HepG2 (cell line): ENCODE measurements at places on chromosomes 3 and 15. TPM values are rescaled to one million over a fixed set of nuclear protein-coding genes. Genes with fewer than 3 reads are reported as not detected.

- H3K27me3 ChIP-seq: no peaks in the 10 kb centered on the region
- no peak overlapping the region for H3K4me3 ChIP-seq
Observed at GRCh38 chr15:85412066-85412465, 31.7 kb downstream of the AKAP13 start.

DNA sequence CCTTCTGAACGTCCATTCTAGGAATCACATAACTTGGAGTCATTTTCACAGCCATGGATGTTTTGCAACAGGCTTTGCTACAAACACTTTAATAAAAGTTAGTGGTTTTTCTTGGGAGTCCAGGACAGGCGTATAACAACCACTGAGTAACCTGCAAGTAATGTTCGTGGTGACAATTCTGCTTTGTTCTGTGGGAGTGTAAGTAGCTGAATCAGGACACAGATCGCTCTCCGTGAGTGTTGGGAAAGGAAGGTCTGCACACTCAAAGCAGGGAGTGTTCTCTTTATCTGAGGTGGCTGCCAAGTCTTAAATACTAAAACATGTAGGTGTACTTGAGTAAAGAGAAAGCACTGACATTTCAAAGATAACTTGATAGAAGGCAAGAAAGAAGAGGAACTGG is 7.9 kb upstream of the BNC1 start:
- H3K27me3 ChIP-seq: no peaks in the 10 kb centered on the region
- H3K4me1 ChIP-seq: no peaks in the 10 kb centered on the region
- DNase-seq: no peak
- no peak overlapping the region for H3K4me3 ChIP-seq
- no peak overlapping the region for H3K27ac ChIP-seq
- H3K36me3 ChIP-seq: no peaks in the 10 kb centered on the region

DNA sequence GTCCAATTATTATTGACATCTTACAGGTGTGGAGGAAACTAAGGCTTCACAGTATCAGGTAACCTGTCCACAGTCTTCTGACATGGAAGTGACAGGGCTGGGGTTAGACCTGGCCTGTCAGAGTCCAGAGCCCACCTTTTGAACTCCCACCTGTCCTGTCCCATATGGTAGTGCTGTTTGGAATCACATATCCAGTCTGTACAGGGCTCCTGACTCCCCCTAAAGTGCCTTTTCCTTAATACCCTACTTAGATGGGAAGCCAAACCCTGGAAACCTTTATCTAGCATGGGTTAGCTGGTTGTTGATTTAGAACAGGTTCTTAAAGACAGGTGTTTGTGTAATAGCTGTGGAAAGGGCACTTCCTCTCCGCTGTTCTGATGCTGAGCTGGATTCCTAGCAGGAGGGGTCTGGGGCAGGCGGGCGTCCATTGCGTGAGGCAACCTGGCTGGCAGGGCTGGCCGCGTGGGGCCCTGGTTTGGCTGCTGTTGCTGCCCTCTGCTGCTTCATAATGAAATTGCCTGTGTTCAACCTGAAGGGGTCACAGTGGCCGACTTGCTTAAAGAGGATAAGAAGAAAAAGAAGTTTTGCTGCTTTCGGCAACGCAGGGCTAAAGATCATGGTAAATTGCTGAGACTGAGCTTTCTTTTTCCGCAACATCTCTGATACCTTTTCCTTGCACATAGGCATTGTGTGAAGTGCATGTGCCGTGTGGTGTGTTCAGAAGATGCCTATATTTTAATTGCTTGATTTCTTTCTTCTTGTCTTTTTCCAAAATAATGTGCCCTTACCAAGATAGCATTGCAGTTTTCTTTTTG is 136.2 kb downstream of the CHDH start:
- peaks cover 8% of the 10 kb centered on the region for H3K4me1 ChIP-seq
- H3K36me3 ChIP-seq: no peaks in the 10 kb centered on the region
- no peak overlapping the region for H3K4me3 ChIP-seq
- peak; percentile 50 for DNase-seq

GRCh38 chr15:62020576-62021160 is 39.6 kb downstream of the VPS13C start:
- no peaks in the 10 kb centered on the region for H3K27me3 ChIP-seq
- no peaks in the 10 kb centered on the region for H3K4me1 ChIP-seq
- no peak overlapping the region for H3K4me3 ChIP-seq

Gene SLC4A7
- total RNA-seq: 34.0 and 43.8 TPM in 2 replicates

Gene AP3B2
- total RNA-seq: not detected in 2 replicates

Gene EXD1
- total RNA-seq: not detected in 2 replicates

DNA sequence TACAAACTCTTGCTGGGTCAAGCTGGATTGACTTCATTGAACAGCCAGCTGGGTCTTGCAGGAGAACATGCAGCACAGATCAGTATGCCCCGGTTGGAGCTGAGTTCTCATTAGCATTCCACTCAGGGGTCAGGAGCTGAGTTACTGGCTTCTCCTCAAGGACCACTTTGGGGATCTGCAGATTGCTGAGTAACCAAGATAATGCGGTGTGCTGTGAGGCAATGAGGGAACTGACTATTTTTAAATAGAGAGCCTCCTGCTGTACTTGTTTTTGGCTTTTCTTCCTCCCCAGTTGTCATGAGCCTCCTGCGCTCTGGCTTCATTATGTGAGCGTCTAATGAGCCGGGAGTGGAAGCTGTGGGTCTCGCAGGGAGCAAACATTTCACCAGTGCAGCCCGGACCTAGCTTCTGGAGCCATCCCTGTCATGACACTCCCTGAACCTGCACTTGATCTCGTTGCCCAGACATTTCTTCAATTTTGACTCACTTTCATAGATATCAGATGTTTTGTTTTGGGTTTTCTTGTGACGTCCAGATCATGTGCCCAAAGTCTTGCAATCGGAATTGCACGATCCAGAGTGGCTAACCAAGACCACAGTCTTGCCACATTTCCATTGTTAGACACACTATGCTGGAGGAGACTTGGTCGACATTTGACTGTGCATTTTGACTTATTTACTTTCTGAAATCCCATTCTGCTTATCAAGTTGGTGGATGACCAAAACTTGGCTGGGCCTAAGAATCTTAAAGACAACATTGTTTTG is 327.2 kb downstream of the LRTM1 start:
- no peaks in the 10 kb centered on the region for H3K36me3 ChIP-seq
- no peak overlapping the region for H3K27ac ChIP-seq
- H3K27me3 ChIP-seq: peaks cover 1% of the 10 kb centered on the region; the same call in 1 of the 2 replicates
- H3K4me1 ChIP-seq: no peaks in the 10 kb centered on the region
- DNase-seq: no peak
- no peak overlapping the region for H3K4me3 ChIP-seq

Gene TRAT1
- total RNA-seq: not detected in 2 replicates

DNA sequence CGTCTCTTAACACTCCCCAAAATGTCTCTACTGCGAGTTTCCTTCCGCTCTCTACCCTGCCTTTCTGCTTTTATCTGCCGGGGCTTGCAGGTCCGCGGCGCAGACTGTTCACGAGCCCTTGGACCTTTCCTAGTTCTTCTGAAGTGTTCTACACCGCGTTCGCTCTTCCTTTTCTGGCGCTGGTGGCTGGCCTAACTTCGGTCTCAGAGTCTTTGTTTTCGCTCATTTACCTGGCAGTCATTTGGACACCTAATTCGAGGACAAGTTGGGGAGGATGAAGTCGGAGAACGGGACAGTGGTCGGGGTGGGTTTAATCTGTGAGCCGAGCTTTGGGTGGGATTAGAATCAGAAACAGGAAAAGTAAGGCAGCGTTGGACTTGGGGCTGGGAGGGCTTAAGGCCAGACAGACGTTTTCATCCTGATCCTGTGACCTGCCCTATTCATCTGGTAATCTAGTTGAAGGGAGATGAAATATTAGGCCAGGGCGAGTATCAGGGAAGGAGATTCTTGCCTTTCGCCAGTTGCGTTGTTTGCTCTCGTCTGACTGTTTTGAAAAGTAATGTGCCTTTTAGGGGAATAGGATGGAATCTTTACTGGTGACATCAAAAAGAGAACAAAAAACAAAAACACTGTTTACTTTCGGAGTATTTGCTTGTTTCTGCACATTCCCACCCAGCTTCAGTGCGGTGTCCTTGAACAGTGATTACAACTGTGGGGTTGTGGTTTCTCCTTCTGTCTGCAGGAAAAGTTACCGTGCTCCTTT is 1.8 kb downstream of the DIPK2A start:
- H3K4me1 ChIP-seq: peaks cover 32% of the 10 kb centered on the region
- peak; percentile 71 for DNase-seq
- peak overlapping the region; percentile 73 for H3K27ac ChIP-seq
- 0 out of 3 replicates have a peak, but pooled peaks cover 5% of the 10 kb centered on the region for H3K27me3 ChIP-seq
- no peaks in the 10 kb centered on the region for H3K36me3 ChIP-seq

DNA sequence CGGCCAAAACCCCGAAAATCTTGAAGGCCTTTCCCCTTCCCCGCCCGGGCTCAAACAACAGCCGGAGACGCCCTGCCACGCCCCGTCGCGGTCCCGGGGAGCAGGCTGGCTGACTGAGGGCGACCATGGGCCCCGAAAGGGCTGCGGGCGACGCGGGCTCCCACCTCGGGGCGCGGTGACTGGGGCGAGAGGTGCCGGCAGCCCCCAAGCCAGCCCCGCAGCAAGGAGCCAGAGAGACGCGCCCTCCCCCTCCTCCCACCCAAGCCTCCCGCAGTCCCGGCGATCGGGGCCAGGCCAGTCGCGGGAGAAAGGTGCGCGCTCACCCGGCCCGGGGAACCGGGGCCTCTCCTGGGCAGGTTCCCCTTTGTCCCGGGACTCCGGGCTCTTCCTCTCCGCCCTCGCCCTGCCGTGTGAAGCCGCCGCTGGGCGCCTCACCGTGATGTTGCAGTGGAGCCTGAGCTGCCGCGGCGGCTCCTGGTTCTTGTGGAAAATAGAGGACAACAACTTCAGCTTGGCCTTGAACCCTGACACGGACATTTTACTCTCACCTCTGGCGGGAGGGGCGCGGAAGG is 30.6 kb upstream of the ZSCAN2 start:
- no peaks in the 10 kb centered on the region for H3K36me3 ChIP-seq
- peaks cover 23% of the 10 kb centered on the region for H3K4me1 ChIP-seq
- H3K27me3 ChIP-seq: no peaks in the 10 kb centered on the region; the same call in 1 of the 2 replicates
- H3K27ac ChIP-seq: peak overlapping the region; percentile 91

Gene KLHL25
- total RNA-seq: 7.4 and 8.2 TPM in 2 replicates

GRCh38 chr15:81222007-81222406 is 25.3 kb downstream of the IL16 start:
- no peak overlapping the region for H3K4me3 ChIP-seq
- H3K4me1 ChIP-seq: no peaks in the 10 kb centered on the region
- H3K27ac ChIP-seq: no peak overlapping the region
- no peak for DNase-seq
- no peaks in the 10 kb centered on the region for H3K36me3 ChIP-seq
- H3K27me3 ChIP-seq: no peaks in the 10 kb centered on the region

DNA sequence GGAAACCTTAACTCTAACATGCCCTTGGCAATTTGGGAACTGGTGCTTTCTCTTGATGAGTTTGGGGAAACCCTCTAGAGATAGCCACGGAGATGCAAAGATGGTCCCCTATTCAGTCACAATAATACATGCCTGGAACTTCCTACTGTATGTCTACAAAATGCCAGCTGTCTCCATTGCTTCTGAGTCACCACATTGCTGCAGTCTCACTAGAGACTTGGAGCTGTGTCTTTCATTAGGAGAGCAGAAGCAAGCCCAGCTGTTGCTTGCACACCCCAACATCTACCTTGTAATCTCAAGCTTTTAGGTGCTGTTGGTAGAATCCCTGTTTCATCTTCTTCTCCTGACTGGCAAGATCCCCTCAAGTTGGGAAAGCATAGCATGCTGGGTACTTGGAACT is 261.0 kb downstream of the ADAMTSL3 start:
- H3K36me3 ChIP-seq: no peaks in the 10 kb centered on the region
- no peak for DNase-seq
- H3K27me3 ChIP-seq: no peaks in the 10 kb centered on the region
- H3K4me3 ChIP-seq: no peak overlapping the region

DNA sequence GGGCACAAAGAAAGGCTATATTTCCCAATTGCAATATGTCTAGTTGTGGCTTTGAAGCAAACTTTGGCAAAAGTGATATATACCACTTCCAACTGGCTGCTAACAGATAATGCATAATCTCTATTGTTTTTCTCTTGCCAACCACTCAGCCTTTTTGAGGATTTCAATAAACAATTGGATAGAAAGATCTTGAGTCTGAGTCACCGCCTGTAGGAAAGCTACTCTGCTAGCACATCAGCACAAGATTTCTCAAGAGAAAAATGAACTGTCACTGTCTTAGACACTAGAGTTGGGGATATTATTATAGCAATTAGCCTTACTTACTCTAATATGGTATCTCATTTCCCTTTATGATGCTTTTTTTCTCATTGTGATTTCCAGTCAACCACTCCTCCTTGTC is 119.7 kb downstream of the SST start:
- H3K27ac ChIP-seq: no peak overlapping the region
- no peaks in the 10 kb centered on the region for H3K4me1 ChIP-seq
- H3K27me3 ChIP-seq: no peaks in the 10 kb centered on the region
- H3K4me3 ChIP-seq: no peak overlapping the region
- H3K36me3 ChIP-seq: no peaks in the 10 kb centered on the region

DNA sequence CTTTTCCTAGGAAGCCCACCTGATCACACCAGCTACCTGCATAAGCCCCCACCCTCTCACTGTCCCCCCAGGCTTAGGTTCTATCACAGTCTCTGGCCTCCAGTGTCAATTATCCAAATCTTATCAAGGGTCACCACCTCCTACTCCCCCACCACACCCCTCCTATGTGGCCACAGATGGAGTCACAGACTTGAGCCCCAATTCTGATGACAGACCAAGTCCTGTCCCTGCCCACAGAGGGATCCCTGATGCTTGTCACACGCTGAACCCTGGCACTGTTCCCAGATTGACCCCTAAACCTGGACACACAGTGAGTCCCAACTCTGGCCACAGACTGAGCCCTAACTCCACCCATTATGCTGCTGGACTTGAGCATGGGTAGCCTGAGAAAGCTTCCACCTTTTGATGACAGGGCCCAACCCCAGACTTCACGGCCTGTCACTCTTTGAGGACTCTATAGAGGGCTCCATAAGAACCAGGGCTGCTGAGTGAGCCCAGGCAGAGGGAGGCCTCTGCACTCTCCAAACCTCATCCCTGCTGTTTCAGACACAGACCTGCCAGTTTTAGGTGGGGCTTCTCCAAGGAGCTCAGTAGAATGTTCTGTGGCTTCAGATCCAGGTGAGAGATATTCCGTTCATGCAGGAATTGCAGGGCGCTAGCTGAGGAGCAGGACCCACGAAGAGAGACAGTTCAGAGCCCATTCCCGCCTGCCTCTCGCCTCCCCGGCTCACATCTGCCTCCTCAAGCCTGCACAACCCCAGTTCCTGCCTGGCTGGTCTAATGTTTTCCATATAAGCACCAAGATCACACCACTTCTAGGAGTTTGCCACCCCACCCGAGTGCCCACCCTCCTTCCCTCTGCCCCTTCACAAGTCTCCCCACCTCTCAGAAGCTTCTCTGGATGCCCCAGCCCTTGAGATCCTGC is 1.8 kb downstream of the ULK3 start:
- DNase-seq: no peak
- no peak overlapping the region for H3K4me3 ChIP-seq
- H3K4me1 ChIP-seq: peaks cover 22% of the 10 kb centered on the region
- no peak overlapping the region for H3K27ac ChIP-seq

Gene DPH6
- 25.8 and 27.0 TPM in 2 replicates for total RNA-seq

GRCh38 chr3:143384076-143384475 is 264.5 kb downstream of the CHST2 start:
- no peaks in the 10 kb centered on the region for H3K27me3 ChIP-seq
- H3K4me3 ChIP-seq: no peak overlapping the region
- no peaks in the 10 kb centered on the region for H3K36me3 ChIP-seq
- no peak overlapping the region for H3K27ac ChIP-seq

Gene CLDN16
- total RNA-seq: 0.21 and 0.24 TPM in 2 replicates

- peaks cover 10% of the 10 kb centered on the region for H3K36me3 ChIP-seq
- no peak overlapping the region for H3K4me3 ChIP-seq
- peak overlapping the region; percentile 53 for H3K27ac ChIP-seq
- no peaks in the 10 kb centered on the region for H3K27me3 ChIP-seq
Observed at GRCh38 chr15:79874242-79874641, 22.6 kb downstream of the MTHFS start.
